ENCODE measurements at places on chromosomes 7 and 10. TPM values are rescaled to one million over a fixed set of nuclear protein-coding genes. Genes with fewer than 3 reads are reported as not detected.

DNA sequence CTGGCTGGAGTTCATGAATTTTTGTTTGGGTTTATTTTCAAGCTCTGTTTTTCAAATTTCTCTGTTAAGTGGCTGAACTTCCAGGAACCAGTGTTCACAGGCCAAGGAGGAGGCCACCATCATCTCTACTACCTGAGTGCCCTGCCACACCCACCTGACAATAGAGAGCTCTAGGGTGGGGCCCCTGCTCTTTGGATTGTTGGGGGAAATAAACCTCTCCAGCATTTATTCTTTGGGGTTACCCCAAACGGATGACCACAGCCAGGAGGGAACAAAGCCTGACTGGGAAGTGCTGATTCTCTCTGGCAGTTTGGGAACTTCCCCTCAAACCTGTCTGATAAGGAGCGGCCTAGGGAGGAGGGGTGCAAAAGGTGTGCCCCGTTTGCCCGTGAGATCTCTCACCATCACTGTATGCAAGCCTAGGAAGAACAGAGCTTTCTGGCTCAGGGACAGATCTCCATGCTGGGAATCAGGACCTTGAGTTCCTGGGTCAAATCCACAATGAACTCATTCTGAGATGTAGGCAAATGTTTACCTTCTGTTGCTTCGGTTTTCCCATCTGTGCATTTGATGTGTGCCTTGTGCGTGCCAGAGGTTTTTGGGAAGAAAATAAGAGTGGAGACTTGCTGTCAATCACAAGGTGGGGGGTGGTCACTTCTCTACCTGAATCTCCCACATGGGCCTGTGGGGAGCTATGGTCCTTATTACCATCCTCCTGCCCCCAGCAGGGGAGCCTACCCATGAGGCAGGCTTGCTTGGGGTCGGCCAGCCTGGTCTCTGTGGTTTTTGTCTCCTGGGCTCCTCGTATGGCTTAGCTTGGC is 27.7 kb upstream of the PDCD4 start:
- no peak for DNase-seq

Gene PPP1R17
- not detected for polyA plus RNA-seq

Gene PBLD
- polyA plus RNA-seq, result 12.2 TPM

DNA sequence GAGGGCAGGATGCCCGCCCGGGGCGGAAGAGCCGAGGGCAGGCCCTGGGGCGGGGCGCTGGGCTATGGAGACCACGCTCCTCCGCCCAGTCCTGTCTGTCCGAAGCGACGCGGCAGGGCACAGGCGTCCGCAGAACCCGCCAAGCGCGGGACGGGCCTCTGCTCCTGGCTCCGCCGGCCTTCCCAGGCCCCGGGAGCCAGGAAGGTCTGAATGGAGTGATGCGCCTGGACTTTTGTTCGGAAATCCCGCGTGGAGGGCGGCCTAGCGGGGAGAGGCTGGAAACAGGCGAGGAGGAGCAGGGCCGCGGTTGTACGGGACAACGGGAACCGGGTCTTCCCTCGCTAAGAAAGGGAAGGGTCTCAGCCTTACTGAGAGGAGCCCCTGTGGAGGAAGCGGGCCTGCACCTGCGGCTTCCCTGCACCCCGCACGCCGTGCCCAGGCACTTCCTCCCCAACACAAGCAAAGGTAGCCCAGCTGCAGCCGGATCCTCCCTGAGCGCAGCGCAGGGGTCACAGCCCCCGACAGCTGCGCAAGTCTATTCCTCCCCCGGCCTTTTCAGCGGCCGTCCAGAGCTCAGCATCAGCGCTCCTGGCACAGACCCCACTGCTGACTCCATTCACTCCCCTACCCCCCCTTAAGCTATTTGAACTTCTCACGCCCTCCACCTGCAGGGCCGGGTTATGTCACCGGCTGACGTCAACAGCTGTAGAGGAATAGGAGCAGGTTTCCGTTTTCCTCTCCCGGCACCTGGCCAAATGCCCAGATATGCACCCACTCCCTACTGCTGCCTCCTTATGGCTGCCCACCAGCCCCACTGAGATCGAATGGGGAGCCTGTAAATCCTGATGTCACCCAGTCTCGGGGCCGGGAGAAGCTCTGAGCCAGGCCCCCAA is 143.2 kb upstream of the RET start:
- peak; percentile 60 for DNase-seq

Gene GALNT17
- polyA plus RNA-seq, result 10.7 TPM

Gene HABP2
- 0.69 TPM for polyA plus RNA-seq

DNA sequence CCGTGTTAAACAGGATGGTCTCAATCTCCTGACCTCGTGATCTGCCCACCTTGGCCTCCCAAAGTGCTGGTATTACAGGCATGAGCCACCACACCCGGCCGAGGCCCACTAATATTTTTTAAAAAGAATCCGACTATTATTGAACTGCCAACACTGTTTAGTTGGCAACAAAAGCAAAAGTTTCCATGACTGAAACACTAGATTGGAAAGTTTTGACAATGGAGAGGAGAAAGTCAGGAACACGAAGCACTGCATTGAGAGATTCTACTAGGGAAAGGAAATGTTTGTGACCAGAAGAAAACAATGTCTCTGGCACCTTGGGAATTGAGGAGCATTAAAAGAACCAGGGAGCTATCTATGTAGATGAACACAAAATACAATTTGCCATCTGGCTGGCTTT is 13.7 kb upstream of the PPP1R9A start:
- no peak for DNase-seq

GRCh38 chr7:49001610-49002033 is 77.3 kb downstream of the CDC14C start:
- no peak for DNase-seq

GRCh38 chr7:55565681-55566080 is 6.6 kb downstream of the VOPP1 start:
- DNase-seq, result no peak

DNA sequence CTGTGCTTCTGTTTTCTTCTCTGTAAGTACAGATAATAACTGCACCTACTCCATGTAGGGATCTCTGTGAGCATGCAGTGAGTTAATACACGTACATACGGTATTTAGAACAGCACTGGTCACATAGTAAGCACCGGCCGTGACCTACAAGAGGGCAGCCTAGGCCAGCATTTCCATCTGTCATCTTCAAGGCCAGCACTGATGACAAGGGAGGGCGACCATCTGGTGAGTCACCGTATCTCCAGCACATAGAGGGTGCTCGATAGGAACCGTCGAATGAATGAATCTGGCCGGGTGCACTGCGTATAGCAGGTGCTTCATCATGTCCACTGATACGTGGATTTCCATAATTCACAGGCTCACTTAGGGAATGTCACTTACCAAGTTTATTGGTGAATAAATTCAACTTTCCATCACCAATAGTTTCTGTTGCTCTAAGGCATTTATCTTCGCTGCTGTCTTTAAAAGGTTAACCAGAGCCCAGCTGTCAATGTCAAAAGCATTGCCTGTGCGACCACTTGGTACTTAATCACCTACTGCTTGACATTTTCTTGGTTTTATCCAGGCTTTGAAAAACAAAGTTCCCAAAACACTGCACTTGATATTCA is 8.3 kb downstream of the NOD1 start:
- no peak for DNase-seq

- DNase-seq, result no peak
Observed at GRCh38 chr10:65194126-65194525, 1672.9 kb downstream of the REEP3 start.

DNA sequence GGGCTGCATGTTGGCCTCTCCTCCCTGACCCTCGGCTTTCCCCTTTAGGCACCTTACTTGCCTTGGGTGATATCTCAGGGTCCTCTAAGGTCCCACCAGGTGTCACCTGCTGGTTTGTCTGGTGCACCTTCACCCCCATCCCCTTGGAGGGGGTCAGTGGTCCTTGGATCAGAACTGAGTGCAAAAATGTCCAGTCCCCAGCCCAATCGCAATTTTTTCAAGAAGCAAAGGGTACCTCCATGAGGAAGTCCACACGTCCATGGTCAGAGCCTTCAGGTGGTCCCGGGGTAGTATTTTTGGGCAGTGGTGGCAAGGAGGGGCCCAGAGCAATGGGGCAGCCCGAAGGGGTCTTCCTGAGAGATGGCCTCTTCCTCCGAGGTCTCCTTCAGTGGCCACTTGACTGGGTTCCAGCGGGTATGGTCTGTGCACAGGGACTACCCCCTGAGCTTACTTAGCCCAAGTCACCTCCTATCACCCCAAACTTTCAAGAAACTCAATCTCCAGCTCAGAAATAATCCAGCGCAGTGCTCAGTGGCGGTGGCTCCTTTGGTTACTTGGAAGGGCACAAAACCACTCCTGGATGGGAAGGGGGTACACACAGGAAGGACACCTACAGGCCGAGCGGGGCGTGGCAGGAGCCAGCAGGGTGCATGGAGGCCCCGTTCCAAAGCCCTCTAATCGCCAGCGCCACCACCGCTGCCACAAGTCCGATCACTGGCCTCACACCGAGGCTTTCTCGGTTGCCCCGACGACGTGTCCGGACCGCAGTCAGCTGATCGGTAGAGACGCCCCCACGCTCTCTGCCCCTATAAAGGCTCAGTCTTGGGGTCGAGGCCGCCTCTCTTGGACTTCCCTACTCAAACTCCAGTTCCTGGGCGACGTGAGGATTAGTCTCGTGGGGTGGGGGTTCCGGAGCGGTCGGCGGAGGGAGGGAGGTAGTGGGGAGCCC is 4.5 kb downstream of the SAP25 start:
- no peak for DNase-seq

- DNase-seq, result no peak
Observed at GRCh38 chr7:155166673-155167370, 96.7 kb downstream of the HTR5A start.

DNA sequence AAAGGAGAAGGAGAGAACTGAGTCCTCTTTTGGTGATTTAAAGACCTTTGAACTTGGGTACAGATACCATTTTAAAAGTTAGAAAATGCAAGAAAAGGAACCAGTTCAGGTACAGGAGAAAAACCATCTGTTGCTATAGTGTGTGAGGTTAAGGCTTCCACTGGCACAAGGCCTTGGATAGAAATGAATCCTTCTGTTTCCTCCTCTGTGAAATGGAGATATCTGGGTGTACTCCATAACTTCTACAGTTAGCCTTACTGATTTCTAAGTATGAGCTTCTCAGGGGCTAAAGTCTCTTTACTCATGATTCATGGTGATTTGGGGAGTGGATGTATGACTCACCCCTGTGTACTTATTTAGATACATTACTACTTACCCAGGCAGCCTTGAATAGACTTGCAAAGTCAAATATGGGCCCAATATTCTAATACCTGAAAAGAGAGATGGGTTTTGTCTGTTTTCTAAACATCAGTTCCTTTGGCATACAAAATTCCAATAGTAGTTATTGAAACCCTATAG is 117.2 kb upstream of the ADO start:
- DNase-seq, result no peak

Gene IGFBP3
- polyA plus RNA-seq, result 53.9 TPM

DNA sequence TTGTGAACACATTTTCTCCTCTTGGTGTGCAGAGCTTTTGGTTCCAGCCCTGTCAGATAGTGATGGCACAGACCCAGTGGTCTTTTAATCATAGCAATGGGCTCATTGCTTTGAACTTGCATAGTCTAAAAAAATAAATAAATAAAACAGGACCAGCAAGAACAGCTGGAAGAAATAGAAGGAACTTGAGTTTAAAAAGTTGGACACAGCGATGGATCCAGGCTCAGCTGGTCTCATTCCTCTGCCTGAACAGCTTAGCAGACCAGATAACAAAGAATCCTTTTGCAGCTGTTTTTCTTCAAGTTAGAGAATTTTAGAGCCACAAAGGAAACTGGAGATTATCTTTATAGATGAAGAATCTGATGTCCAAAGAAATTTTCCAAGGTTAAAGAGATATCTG is 1005.6 kb downstream of the LRMDA start:
- DNase-seq, result no peak

Gene GPER1
- 9.6 TPM for polyA plus RNA-seq

- DNase-seq, result no peak
Observed at GRCh38 chr10:84194424-84195043, at the start of gene CDHR1. TSS of gene CDHR1 (plus strand) at chr10:84194537. CDS start at chr10:84194761, 224 bp downstream.

- DNase-seq, result no peak
Observed at GRCh38 chr10:102545997-102546396, 42.2 kb downstream of the SUFU start.

Gene PDZD7
- 0.26 TPM for polyA plus RNA-seq

Gene EVX1
- polyA plus RNA-seq, result not detected

GRCh38 chr7:74187915-74188675 is 13.9 kb downstream of the EIF4H start:
- DNase-seq, result no peak

DNA sequence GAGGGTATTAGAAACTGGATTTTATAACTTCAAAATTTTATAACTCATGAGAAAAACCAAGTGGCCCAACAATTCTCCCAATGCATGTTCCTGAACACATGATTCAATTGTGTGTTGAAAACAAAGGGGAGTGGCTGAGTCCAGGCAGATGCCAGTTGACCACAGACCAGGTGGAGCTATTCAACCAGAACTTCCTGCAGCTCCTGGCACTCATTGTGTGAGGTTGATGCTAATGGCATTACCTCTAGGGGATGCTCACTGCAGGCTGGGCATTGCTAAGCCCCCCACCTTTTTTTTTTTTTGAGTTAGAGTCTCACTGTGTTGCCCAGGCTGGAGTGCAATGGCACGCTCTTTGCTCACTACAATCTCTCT is 20.3 kb downstream of the MYOF start:
- DNase-seq, result no peak

- DNase-seq, result no peak
Observed at GRCh38 chr7:48471196-48471595, 299.9 kb downstream of the ABCA13 start.

- no peak for DNase-seq
Observed at GRCh38 chr7:100061518-100062193, 12.1 kb downstream of the ZSCAN21 start.

Gene NACAD
- 7.4 TPM for polyA plus RNA-seq

Gene CYP2C19
- polyA plus RNA-seq, result not detected

Gene SLC13A1
- not detected for polyA plus RNA-seq

DNA sequence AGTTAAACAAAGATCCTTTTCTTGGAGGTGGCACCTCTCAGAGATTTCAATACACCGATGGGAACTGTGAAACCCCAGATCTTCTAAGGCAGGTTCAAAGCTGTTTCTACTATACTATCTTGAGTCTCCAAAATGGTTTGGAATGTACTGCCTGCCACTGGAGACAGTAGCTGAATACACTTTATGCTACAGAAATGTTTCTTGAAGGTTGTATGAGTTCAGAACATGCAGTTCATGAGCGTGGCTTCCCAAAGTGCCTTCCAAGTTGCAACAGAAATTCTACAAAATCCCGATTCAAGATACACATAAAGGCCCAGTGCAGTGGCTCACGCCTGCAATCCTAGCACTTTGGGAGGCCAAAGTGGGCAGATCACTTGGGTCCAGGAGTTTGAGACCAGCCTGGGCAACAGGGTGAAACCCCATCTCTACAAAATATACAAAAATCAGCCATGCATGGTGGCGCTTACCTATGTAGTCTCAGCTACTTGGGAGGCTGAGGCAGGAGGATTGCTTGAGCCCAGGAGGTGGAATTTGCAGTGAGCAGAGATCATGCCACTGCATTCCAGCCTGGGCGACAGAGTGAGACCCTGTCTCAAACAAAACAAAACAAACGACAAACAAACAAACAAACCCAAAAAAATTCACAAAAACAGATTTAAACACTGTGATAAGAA is 36.3 kb downstream of the FAM171A1 start:
- no peak for DNase-seq

Measured in right lung (tissue), 10 donors.